ENCODE measurements at places on chromosomes 2 and 18. TPM values are rescaled to one million over a fixed set of nuclear protein-coding genes. Genes with fewer than 3 reads are reported as not detected.

DNA sequence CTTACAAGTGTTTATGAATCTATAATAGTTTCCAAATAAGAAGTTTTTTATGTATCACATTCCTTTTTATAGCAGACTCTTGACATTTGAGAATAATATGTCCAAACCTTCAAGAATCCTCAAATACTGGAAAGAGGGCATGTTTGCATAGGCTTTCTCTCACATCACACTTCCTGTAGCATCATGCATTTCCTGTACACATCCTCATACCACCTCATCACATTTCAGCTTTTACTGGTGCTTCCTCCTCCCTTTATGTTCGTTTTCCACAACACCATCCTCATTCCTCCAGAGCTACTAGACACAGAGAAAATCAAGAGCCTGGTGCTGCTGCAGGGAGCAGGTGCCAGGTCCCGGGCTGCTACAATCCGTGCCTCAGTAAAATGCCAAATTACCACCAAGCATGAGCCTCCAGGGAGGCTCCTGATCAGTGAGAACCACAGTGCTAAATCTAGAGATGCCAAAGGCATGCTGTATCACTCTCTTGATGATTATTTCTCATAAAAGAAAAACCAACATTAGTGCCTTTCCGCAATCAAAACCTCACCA lies 137.7 kb upstream of the CYP1B1 start:
- H3K4me1 ChIP-seq, result no peaks in the 10 kb centered on the region
- DNase-seq, result no peak
- no peaks in the 10 kb centered on the region for H3K27me3 ChIP-seq
- H3K27ac ChIP-seq, result no peak overlapping the region
- no peak overlapping the region for H3K4me3 ChIP-seq
- H3K36me3 ChIP-seq, result no peaks in the 10 kb centered on the region

GRCh38 chr18:1483385-1483784 lies 578.7 kb downstream of the ADCYAP1 start:
- no peaks in the 10 kb centered on the region for H3K4me1 ChIP-seq
- no peak overlapping the region for H3K4me3 ChIP-seq
- H3K36me3 ChIP-seq, result no peaks in the 10 kb centered on the region
- no peak overlapping the region for H3K27ac ChIP-seq
- no peak for DNase-seq

DNA sequence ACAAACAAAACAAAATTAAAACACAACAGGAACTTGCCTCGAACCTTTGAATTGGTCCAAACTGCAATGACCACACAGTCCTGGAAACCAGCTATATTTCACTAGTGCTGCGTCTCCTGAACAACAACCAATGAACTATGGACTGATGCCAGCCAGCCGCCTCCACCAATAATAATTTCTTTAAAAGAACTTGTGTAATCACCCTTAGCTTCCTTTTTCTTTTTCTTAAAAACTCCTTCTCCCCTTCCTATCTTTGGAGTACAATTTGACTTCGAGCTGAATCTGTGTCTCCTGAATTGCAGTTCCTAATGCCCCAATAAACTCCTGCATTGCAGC lies 1.6 kb upstream of the CXXC1 start:
- H3K27me3 ChIP-seq, result no peaks in the 10 kb centered on the region
- no peaks in the 10 kb centered on the region for H3K4me1 ChIP-seq
- no peak overlapping the region for H3K27ac ChIP-seq
- H3K36me3 ChIP-seq, result no peaks in the 10 kb centered on the region
- H3K4me3 ChIP-seq, result no peak overlapping the region

DNA sequence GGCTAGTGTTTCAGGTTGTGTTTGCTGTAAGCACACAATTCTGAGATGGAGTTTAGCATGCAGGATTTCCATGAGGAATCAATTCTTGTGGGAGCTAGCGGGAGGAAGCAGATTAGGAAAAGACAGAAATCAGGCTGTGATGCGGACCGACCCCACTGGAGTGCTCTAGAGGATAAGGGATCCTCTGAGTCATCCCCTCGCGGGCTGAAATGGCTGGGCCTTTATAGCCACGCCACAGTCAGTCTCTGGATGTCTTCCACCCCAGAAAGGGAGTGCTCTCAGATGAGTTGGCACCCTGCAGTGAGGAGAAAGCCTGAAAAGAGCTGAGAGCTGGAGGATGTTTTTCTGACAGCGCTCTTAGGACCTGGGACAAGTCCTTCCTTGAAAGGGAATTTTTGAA lies 102.4 kb downstream of the GALNT3 start:
- no peaks in the 10 kb centered on the region for H3K4me1 ChIP-seq
- no peaks in the 10 kb centered on the region for H3K27me3 ChIP-seq
- no peak overlapping the region for H3K27ac ChIP-seq

DNA sequence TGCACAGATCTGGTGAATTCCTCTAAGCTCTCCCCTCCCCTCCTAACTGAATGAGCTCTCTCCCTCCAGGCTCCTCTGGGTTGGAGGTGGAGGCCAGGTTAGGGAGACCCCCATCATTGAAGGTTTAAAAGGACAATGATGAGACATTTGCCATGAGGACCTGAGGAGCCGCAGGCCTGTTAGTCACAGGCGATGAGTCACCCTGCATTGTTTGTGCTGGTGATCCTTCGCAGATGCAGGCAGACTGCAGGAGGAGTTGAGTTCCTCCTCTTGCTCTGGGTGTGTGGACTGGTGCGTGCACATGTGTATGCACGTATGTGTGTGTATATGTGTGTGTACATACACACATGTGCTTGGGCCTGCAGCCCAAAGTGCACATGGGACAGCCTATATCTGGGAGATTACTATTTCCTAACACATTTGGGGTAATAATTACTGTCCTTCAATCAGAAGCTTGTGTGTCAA lies 42.0 kb downstream of the MCFD2 start:
- H3K4me3 ChIP-seq, result no peak overlapping the region
- H3K27me3 ChIP-seq, result no peaks in the 10 kb centered on the region
- H3K4me1 ChIP-seq, result no peaks in the 10 kb centered on the region
- peak; percentile 70 for DNase-seq
- H3K36me3 ChIP-seq, result no peaks in the 10 kb centered on the region

DNA sequence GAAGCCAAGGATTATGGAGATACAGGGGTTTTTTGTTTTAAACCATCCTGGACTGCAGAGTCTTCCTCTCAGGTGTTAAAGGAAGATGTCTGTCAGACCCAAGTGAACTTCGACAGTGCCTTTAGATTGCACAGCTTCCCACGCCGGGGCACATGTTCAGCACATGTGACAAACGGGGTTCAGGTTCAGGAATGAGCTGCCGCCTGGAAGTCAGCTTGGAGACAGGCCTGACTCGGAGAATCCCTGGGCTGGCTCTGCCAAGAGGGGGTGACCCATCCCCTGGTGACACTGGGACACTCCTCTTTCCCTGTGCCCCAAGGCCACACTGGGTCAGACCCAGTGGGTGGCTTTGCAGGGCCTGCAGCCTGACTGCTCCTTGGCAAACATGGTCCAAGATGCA lies 359.3 kb upstream of the SALL3 start:
- H3K4me1 ChIP-seq, result no peaks in the 10 kb centered on the region
- no peak overlapping the region for H3K4me3 ChIP-seq
- H3K27ac ChIP-seq, result no peak overlapping the region
- no peak for DNase-seq
- no peaks in the 10 kb centered on the region for H3K27me3 ChIP-seq

DNA sequence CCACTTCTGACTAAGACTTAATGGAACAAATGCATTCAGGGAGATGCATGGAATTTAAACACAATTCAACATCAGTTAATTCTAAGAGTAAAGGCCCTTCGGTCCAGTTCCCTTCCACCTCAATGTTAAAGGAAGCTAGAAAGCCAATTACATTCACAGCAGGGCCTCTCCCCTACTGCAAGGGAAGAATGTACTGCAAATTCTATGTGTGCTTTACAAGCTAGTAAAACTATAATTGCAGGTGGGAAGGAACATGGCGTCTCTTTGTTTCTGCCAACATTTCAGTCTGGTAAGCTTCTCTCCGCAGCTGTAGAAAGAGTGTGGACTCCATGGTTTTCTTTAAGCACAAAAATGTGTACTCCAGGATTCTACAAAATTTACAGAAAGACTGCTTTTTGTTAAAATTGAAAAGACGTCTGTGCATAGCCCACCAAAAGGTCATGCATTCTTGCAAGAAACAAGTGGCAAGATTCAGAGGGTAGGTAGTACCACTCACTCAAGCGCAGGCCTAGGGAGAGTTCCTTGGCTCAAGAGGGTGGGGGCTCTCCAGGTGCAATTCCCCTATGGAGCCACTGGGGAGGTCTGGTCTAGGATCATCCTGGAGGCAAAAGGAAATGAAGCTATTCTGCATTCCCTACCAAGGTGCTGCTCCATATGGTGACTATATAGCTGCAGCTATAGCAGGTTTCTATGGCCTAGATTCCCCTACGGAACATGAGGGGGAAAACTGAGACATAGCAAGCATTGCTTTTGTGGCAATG lies 127.0 kb upstream of the FZD5 start:
- peaks cover 8% of the 10 kb centered on the region for H3K4me1 ChIP-seq
- no peaks in the 10 kb centered on the region for H3K36me3 ChIP-seq
- peak overlapping the region; percentile 59 for H3K27ac ChIP-seq
- H3K4me3 ChIP-seq, result no peak overlapping the region
- DNase-seq, result peak; percentile 54

GRCh38 chr2:241437179-241437578 lies 71.2 kb downstream of the STK25 start:
- no peaks in the 10 kb centered on the region for H3K27me3 ChIP-seq
- no peak for DNase-seq
- peaks cover 15% of the 10 kb centered on the region for H3K36me3 ChIP-seq
- no peaks in the 10 kb centered on the region for H3K4me1 ChIP-seq
- H3K27ac ChIP-seq, result no peak overlapping the region

- H3K4me1 ChIP-seq, result no peaks in the 10 kb centered on the region
- DNase-seq, result no peak
- H3K4me3 ChIP-seq, result no peak overlapping the region
- H3K27ac ChIP-seq, result no peak overlapping the region
- H3K27me3 ChIP-seq, result no peaks in the 10 kb centered on the region
Measured at GRCh38 chr18:2412281-2412680, 159.0 kb downstream of the METTL4 start.

GRCh38 chr2:132448331-132448730 lies 31.7 kb downstream of the GPR39 start:
- DNase-seq, result no peak
- H3K27ac ChIP-seq, result no peak overlapping the region
- no peaks in the 10 kb centered on the region for H3K36me3 ChIP-seq
- H3K27me3 ChIP-seq, result no peaks in the 10 kb centered on the region

- no peak overlapping the region for H3K27ac ChIP-seq
- no peaks in the 10 kb centered on the region for H3K27me3 ChIP-seq
- H3K36me3 ChIP-seq, result no peaks in the 10 kb centered on the region
- no peak for DNase-seq
- H3K4me1 ChIP-seq, result no peaks in the 10 kb centered on the region
Measured at GRCh38 chr2:18831916-18832510, 242.6 kb upstream of the NT5C1B start.

GRCh38 chr2:121061633-121062032 lies 223.4 kb downstream of the TFCP2L1 start:
- H3K36me3 ChIP-seq, result no peaks in the 10 kb centered on the region
- H3K4me3 ChIP-seq, result no peak overlapping the region
- no peaks in the 10 kb centered on the region for H3K4me1 ChIP-seq
- no peak overlapping the region for H3K27ac ChIP-seq
- no peaks in the 10 kb centered on the region for H3K27me3 ChIP-seq

- no peaks in the 10 kb centered on the region for H3K27me3 ChIP-seq
- no peak for DNase-seq
- no peaks in the 10 kb centered on the region for H3K4me1 ChIP-seq
- H3K4me3 ChIP-seq, result no peak overlapping the region
- no peak overlapping the region for H3K27ac ChIP-seq
- H3K36me3 ChIP-seq, result no peaks in the 10 kb centered on the region
Measured at GRCh38 chr2:5040571-5040970, 651.6 kb upstream of the SOX11 start.

- DNase-seq, result peak; percentile 35
- no peak overlapping the region for H3K4me3 ChIP-seq
- no peak overlapping the region for H3K27ac ChIP-seq
- H3K4me1 ChIP-seq, result no peaks in the 10 kb centered on the region
Measured at GRCh38 chr18:77547757-77548156, 298.1 kb downstream of the GALR1 start.

GRCh38 chr2:10522726-10523405 lies 74.7 kb upstream of the ODC1 start:
- no peaks in the 10 kb centered on the region for H3K4me1 ChIP-seq
- no peaks in the 10 kb centered on the region for H3K36me3 ChIP-seq
- DNase-seq, result no peak
- no peak overlapping the region for H3K27ac ChIP-seq
- no peaks in the 10 kb centered on the region for H3K27me3 ChIP-seq

DNA sequence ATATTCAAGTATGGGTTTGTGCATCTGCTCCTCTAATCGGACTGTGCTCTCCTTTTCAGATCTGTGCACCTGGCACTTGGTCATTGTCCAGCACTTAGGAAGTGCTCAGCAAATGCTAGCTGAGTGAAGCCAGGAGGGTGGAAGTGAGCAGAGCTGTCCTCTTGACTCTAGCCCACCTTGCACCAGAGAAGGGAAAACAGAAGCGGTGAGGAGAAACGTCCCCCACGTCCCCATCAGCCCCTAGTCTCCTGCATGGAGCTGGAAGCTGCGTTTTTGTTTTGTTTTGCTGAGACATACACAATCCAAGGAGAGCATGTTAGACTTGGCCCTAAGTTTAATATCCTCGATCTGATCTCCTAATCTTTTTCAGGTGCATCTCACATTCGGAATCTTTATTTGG lies 73.6 kb downstream of the EN1 start:
- H3K4me3 ChIP-seq, result no peak overlapping the region
- no peak overlapping the region for H3K27ac ChIP-seq
- no peaks in the 10 kb centered on the region for H3K36me3 ChIP-seq
- peaks cover 18% of the 10 kb centered on the region for H3K27me3 ChIP-seq

GRCh38 chr2:74334931-74335333 lies 8.3 kb downstream of the SLC4A5 start:
- H3K4me3 ChIP-seq, result no peak overlapping the region
- H3K4me1 ChIP-seq, result no peaks in the 10 kb centered on the region
- H3K36me3 ChIP-seq, result no peaks in the 10 kb centered on the region
- H3K27me3 ChIP-seq, result no peaks in the 10 kb centered on the region

DNA sequence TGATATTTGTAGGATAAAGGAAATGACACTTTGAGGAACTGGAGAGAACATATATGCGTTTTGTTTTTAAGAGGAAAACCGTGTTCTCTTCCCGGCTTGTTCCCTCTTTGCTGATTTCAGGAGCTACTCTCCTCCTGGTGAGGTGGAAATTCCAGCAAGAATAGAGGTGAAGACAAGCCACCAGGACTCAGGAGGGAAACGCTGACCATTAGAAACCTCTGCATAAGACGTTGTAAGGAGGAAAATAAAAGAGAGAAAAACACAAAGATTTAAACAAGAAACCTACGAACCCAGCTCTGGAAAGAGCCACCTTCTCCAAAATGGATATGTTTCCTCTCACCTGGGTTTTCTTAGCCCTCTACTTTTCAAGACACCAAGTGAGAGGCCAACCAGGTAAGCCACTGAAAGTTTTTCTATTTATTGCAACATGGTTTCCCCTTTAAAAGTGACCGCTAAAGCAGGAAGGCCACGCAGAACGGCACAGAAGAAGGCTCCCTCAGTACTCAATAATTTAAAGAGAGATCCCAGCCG lies 735 bp downstream of the NRP2 start:
- H3K27ac ChIP-seq, result peak overlapping the region; percentile 82
- no peaks in the 10 kb centered on the region for H3K36me3 ChIP-seq

- peak overlapping the region; percentile 64 for H3K4me3 ChIP-seq
- peak overlapping the region; percentile 88 for H3K27ac ChIP-seq
- no peaks in the 10 kb centered on the region for H3K27me3 ChIP-seq
Measured at GRCh38 chr2:165795011-165795410, 964 bp upstream of the GALNT3 start.

CARF gene
- total RNA-seq, result 5.1 TPM

STON1 gene
- total RNA-seq, result 2.1 TPM

BOLL gene
- not detected for total RNA-seq

GCG gene
- total RNA-seq, result 55.8 TPM
